Activated T-cell treated with anti-CD3 and anti-CD28 coated beads for 48 hours (primary cell): ENCODE measurements at places on chromosomes 3 and 15.

- peak; percentile 17 for DNase-seq
Measured at GRCh38 chr15:70196372-70197316, 98.9 kb upstream of the TLE3 start.

DNA sequence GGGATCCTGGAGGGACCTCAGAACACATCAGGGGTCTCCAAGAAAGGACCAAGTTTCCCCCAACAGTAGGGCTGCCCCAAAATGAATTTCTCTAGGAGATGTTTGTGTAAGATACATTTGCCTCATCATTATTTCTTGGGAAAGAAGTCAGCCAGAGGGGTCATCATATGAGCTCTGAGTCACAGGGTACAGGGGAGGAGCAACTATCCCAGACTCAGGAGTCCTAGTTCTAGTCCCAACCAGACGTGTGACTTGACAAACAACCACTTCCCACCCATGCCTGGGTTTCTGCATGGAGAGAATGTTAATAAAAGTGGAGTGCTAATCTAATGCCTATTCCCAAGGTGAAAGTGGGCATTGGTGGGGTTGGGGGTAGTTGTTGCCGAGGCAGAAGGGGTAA, 144.1 kb downstream of the ALDH1A2 start:
- no peak for DNase-seq

GRCh38 chr3:8938021-8938420, 25.3 kb downstream of the RAD18 start:
- DNase-seq = no peak

- no peak for DNase-seq
Measured at GRCh38 chr3:131001071-131001470, 25.6 kb downstream of the ASTE1 start.

- no peak for DNase-seq
Measured at GRCh38 chr3:129413687-129414506, 14.5 kb downstream of the EFCAB12 start.

GRCh38 chr15:63185206-63185605, 4.2 kb upstream of the RAB8B start:
- no peak for DNase-seq

- no peak for DNase-seq
Measured at GRCh38 chr3:195708626-195709481, 11.9 kb upstream of the MUC20 start.

GRCh38 chr3:194877291-194878119, 191.8 kb downstream of the FAM43A start:
- DNase-seq = no peak

GRCh38 chr3:136730595-136731273, 21.4 kb downstream of the STAG1 start:
- no peak for DNase-seq

- DNase-seq = no peak
Measured at GRCh38 chr15:22955544-22956119, 24.5 kb downstream of the CYFIP1 start.

DNA sequence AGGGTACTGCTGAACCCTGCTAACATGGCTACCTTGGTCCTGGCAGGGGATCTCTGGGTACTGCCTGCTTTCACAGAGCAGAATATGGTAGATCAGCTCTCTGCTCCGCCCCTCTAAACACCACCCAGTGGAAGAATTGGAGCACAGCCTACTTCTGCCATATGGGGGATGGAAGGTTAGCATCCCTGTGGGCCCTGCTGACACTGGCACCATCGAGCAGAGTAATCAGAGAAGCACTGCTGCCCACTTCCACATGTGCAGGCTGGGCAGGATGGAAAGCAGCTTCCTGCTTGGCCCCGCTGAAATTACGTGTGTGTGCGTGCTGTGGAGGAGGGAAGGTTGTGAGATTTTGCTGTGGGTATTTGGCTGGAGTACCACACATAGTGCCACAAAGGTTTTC, 24.8 kb downstream of the CCR1 start:
- DNase-seq = no peak

DNA sequence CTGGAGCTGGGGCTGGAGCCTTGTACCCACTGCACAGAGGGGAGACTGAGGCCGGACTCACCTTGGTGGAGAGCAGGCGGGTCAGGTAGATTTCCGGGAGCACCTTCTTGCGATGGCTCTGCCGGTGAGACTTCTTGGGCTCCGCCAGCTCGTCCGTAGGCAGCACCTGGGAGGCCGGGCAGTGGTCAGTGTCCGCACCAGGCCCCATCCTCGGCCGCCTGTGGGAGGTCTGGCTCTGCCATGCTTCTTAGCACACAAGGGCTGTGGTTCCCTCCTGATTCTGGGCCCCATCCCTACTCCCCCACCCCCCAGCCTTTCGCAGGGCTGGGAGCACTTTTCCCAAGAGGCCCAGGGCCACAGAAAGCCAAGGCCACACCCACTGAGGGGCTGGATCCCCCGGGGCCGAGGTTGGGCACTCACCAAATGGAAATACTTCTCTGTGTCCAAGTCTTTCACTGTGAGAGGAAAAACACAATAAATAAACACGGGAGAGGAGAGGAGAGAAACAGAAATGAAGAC, 17.4 kb downstream of the H1-8 start:
- no peak for DNase-seq

GRCh38 chr3:134681522-134681900, 30.7 kb upstream of the KY start:
- DNase-seq = no peak

DNA sequence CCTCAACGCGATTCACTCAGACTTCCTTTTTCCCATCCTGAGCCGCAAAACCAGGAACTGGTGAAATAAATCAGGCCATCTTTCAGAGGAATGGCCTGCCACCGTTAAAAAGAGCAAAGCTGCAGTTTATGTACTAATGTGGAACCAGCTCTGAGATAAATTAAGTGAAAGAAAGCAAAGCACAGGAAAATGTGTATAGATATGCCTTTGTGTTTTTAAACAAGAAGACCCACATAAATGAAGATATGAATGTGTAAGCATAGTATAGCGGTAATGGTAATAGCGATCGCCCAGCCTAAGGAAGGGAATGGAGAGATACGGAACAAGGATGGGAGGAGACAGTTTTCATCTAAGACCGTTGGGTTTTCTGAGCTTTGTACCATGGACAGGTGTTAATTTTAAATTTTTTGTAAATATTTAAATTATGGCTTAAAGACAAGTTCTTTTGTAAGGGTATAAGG, 30.8 kb upstream of the RPN1 start:
- DNase-seq = no peak

- DNase-seq = no peak
Measured at GRCh38 chr3:40097131-40098117, 212.1 kb upstream of the EIF1B start.

GRCh38 chr15:36407647-36408046, 171.8 kb upstream of the CDIN1 start:
- DNase-seq = no peak

GRCh38 chr3:55797084-55797483, 310.0 kb upstream of the WNT5A start:
- no peak for DNase-seq

GRCh38 chr15:40420071-40420713, 14.6 kb downstream of the IVD start:
- DNase-seq = no peak

GRCh38 chr3:115099134-115099985, 47.7 kb downstream of the ZBTB20 start:
- no peak for DNase-seq

GRCh38 chr15:89136818-89137772, 48.8 kb downstream of the ABHD2 start:
- DNase-seq = no peak

DNA sequence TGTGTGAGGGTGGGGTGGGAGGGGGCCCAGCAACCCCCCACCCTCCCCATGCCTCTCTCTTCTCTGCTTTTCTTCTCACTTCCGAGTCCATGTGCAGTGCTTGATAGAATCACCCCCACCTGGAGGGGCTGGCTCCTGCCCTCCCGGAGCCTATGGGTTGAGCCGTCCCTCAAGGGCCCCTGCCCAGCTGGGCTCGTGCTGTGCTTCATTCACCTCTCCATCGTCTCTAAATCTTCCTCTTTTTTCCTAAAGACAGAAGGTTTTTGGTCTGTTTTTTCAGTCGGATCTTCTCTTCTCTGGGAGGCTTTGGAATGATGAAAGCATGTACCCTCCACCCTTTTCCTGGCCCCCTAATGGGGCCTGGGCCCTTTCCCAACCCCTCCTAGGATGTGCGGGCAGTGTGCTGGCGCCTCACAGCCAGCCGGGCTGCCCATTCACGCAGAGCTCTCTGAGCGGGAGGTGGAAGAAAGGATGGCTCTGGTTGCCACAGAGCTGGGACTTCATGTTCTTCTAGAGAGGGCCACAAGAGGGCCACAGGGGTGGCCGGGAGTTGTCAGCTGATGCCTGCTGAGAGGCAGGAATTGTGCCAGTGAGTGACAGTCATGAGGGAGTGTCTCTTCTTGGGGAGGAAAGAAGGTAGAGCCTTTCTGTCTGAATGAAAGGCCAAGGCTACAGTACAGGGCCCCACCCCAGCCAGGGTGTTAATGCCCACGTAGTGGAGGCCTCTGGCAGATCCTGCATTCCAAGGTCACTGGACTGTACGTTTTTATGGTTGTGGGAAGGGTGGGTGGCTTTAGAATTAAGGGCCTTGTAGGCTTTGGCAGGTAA, 8.1 kb downstream of the FAM131A start:
- no peak for DNase-seq

DNA sequence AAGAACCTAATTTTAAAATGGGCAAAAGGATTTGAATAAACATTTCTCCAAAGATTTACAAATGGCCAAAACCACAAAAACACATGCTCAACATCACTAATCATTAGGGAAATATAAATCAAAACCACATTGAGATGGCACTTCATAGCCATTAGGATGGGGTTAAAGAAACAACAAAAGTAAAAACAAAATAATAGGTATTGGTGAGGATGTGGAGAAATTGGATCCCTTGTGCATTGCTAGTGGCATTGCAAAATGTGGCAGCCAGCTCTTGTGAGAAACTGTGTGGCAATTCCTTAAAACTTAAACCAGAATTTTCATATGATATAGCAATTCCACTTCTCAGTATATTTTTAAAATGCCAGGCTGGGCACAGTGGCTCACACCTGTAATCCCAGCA, 126.5 kb downstream of the STT3B start:
- no peak for DNase-seq

GRCh38 chr3:100096866-100097265, 17.4 kb downstream of the FILIP1L start:
- DNase-seq = no peak

DNA sequence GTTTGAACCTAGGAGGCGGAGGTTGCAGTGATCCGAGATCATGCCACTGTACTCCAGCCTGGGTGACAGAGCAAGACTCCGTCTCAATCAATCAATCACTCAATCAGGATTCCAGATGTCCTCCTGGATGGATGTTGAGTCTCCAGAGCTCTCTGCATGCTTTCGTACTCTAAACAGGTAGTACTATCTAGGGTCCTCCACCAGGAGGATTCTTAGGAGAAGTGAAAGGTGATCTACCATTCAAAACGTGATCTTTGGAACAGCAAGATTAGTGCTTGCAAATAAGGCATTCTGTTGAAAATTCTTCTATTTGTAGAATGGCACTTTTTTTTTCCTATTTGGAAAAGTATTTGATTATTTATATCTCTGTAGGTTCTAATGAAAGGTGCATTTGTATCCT, 34.3 kb downstream of the CNOT10 start:
- DNase-seq = no peak

GRCh38 chr15:65361708-65362459, 15.9 kb downstream of the IGDCC3 start:
- DNase-seq = no peak

DNA sequence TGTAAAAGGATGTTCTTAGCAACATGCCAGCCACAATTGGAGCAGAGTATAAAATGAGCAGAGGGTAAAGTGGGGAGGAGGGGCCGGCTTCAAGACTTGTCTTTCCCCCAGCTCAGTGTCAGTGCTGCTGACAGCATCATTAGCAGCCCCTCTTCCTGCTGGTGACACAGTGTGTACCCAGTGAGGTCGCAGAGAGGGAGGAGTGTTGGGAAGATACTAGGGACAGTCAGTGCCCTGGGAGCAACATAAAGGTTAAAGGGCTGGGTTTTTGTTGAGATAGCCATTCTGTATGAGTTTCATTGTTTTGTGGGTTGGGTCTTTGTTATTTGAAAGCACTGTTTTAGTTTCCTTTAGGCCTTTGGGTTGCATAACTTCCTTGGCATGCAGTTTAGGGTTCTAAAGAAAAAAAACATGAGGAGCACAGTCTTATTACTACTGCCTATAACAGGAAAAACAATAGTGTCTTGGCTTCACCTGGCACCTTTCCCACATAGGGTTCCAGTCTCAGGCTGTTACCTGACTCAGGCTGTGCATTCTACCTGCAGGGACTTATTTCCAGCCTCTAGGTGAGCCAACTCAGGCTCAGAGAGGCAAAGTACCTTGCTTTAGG, 94.1 kb upstream of the SKOR1 start:
- no peak for DNase-seq

- DNase-seq = no peak
Measured at GRCh38 chr3:148922467-148922866, 57.4 kb downstream of the CPA3 start.

GRCh38 chr3:188465311-188465710, 311.4 kb downstream of the LPP start:
- no peak for DNase-seq

GRCh38 chr3:194750491-194750828, 64.8 kb downstream of the FAM43A start:
- DNase-seq = no peak

DNA sequence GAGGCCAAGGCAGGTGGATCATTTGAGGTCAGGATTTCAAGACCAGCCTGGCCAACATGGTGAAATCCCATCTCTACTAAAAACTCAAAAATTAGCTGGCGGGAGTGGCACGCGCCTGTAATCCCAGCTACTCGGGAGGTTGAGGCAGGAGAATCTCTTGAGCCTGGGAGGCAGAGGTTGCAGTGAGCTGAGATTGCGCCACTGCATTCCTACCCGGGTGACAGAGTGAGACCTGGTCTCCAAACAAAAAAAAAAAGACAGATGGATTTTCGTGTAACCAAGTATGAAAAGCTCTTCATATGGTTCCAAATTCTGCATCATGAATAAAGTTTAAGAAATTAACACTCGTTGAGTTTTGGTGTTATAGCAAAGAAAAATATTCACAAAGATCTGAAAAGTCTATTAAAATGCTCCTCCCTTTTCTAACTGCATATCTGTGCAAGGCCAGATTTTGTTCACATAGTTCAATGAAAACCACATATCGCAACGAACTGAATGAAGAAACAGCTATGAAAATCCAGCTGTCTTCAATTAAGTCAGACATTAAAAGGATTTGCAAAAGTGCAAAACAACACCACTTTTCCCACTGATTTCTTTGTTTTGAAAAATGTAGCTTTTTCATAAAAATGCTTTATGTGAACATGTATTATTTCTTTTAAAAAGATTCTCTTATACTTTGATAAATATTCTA, 23.8 kb upstream of the FBLN2 start:
- no peak for DNase-seq

DNA sequence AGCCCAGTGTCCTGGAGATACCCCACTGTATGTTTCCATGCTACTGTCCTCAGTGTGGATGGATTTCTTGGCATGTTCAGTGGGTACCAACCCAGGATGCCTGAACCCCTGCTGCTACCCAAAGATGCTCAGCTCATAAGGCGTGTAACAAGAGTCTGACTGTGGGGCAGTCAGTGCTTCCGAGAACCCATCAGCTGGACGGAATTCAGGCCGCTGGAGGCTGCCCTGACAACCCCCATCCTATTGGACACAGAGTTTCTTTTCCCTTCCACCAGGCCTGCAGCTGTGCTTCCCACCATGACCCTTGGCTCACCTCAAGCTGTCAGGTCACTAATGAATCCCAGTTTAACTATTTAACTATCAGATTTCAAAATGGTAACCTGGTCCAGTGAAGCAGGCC, 224.1 kb upstream of the FEZF2 start:
- DNase-seq = no peak

- DNase-seq = no peak
Measured at GRCh38 chr3:190361791-190362190, 26.2 kb upstream of the CLDN16 start.

GRCh38 chr3:27591312-27592210, 107.4 kb upstream of the SLC4A7 start:
- DNase-seq = no peak
